ENCODE measurements at places on chromosomes 12 and 14. TPM values are rescaled to one million over a fixed set of nuclear protein-coding genes. Genes with fewer than 3 reads are reported as not detected.
A peak's percentile ranks its signal among the peaks of the same experiment; 100 is the strongest.

- no peak for DNase-seq
These were observed 37.5 kb upstream of the INF2 start for GRCh38 chr14:104651876-104652260.

GRCh38 chr12:123948401-123948795 is 24.2 kb downstream of the CCDC92 start:
- DNase-seq = no peak

Gene POMT2
- 10.5 TPM for total RNA-seq

DNA sequence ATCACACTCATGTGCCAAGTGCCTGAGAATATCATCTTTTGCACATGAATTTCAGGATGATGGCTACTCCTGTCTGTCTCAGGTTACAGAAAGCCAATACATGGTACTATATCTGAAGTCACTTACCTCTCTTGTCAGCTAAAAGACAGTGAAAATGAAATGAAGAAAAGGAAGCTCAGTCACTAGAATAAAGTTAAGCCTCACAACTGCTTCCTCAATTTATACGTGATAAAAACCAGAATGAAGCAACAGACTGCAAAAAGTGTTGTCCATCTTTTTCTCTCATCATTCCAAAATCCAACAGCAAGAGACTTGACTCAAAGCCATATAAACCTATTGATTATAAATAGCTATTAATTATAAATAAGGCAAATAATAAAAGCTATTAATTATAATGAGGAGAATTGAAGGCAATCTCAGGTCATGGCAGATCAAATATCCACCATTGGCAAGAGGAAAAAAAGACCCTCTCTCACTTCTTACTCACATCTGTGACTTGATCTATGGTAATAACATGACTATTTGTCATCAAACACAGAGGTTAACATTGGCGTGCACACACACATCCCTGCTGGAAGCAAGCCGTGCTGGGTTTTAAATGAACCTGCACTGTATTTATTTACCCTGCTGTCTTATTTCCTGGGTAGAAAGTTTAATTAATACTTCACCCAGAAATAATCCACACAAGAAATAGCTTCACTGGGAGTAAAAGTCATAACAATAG is 10.0 kb downstream of the NIN start:
- DNase-seq = no peak

- no peak for DNase-seq
These were observed 50.9 kb downstream of the RIN3 start for GRCh38 chr14:92564344-92565039.

GRCh38 chr12:1525858-1526257 is 68.5 kb downstream of the FBXL14 start:
- DNase-seq = no peak

DNA sequence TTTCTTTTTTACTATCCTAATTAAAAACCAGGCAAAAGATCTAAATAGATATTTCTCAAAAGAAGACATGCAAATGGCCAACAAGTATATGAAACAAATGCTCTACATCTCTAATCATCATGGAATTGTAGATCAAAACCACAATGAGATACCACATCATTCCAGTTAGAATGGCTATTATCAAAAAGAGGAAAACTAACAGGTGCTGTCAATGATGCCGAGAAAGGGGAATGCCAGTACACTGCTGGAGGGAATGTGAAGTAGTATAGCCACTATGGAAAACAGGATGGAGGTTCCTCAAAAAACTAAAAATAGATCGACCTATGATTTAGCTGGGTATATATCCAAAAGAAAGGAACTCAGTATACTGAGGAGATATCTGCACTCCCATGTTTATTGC is 39.0 kb upstream of the C12orf75 start:
- no peak for DNase-seq

Gene MVK
- total RNA-seq = 14.8 TPM

DNA sequence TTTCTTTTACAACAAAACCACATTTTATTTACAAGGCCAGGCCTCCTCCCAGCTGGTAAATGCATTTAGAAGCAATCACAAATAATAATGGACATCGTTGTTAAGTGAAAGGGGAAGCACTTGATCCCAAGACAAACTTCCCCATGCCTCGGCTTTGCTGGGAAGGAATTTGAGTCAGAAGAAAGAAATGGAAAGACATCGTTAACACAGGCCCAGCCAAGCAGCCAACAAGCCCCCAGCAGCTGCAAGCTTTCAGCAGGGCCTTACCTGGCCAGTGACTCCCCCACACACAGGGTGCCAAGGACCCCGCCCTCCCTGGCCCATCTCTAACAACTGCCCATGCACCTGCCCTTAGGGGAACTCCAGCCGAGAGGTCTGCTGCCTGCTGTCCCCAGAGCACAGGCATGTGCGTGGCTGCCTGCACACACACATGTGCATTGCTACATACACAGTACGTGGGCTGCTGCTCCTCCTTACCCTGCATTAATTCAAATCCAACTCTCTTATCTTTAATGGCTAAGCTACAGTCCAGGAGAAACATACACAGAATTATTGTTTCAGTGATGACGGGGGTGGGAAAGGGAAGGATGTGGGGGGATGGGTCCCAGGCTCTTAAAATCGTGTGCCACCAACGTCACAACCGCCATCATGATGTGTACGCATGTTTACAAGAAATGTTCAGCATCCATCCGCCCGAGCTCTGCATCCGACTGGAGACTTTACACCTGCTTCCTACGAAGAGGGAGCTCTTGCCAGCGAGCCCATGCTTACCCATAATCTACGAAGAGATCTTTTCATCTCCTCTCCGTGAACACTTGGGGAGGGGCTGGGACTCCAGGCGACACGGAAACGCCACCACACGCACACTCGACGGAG is 9.8 kb downstream of the BCL11B start:
- DNase-seq = no peak

- DNase-seq = no peak
These were observed 72.4 kb downstream of the FERMT2 start for GRCh38 chr14:52878469-52878868.

- peak; percentile 80 for DNase-seq
These were observed 1.2 kb upstream of the COX14 start for GRCh38 chr12:50110762-50111351.

GRCh38 chr12:20436316-20436715 is 68.0 kb downstream of the PDE3A start:
- no peak for DNase-seq

Gene ESPL1
- 0.16 TPM for total RNA-seq

DNA sequence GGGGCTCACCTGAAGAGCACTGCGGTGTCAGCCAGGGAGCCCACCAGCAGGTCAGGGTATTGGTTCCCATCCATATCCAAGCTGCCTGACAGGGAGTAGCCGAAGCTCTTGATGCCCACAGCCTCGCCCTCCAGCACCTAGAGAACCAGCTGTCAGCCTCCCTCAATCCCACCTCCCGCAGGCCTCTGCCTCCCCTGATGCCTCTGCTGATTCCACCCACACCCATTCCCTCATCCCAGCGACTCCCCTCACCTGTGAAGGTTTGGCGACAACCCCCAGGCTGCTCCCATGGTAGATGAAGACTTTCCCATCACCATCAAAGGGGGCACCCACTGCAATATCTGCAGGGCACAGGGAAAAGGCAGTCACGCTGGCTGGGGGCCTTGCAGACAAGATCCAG is 10.0 kb downstream of the ITGA7 start:
- peak; percentile 61 for DNase-seq

GRCh38 chr14:54566410-54567223 is at the start of gene SAMD4A:
SAMD4A (plus strand) TSS chr14:54567128; CDS start chr14:54567917, 789 bp downstream.
- DNase-seq = peak; percentile 94

Gene CCDC197
- not detected for total RNA-seq

GRCh38 chr12:31687101-31687527 is 27.6 kb downstream of the ETFBKMT start:
- DNase-seq = no peak

GRCh38 chr14:104950021-104950420 is 25.3 kb downstream of the PLD4 start:
- DNase-seq = no peak

Gene PYGL
- total RNA-seq = 49.9 TPM

DNA sequence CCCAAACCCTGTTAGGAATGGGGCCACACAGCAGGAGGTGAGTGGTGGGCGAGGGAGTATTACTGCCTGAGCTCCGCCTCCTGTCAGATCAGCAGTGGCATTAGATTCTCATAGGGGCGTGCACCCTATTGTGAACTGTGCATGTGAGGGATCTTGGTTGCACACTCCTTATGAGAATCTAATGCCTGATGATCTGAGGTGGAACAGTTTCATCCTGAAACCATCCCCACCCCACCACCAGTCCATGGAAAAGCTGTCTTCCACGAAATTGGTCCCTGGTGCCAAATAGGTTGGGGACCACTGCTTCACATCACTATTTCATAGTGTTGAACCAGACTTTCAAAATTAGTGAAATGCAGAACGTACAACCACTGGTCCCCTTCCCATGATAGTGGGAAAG is 57.9 kb upstream of the BICD1 start:
- no peak for DNase-seq

Gene MYL2
- total RNA-seq = not detected

- no peak for DNase-seq
These were observed 7.3 kb upstream of the CFAP54 start for GRCh38 chr12:96482086-96482485.

- DNase-seq = peak; percentile 13
These were observed 99.6 kb downstream of the SLC25A47 start for GRCh38 chr14:100422556-100423316.

DNA sequence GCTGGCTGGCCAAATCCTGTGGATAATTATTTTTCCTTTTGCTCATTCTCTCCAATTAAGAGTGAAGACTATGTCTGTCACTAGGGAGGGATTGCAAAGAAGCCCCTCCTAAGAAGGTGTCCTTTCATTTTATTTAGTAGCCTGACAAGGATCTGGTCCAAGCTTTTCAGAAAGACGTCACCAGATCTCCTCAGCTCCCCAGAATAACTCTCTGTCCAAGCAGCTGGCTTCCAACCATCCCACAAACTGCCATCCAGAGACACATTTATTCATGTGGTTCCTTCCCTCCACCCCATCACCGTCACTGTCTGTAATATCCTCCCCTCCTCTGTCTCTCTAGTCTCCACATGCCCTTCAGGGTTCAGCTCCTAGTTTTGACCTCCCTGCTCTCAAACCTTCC is 69.9 kb downstream of the PPM1H start:
- DNase-seq = no peak

GRCh38 chr12:51848326-51848727 is at the start of gene FIGNL2:
FIGNL2 (minus strand) TSS chr12:51848718; CDS start chr12:51822413, 26,305 bp downstream.
- no peak for DNase-seq

Gene NYNRIN
- total RNA-seq = 17.4 TPM

Data from sigmoid colon (tissue), 7 donors.